NCI-H2081 (cell line): ENCODE measurements at places on chromosomes 5 and 9.

DNA sequence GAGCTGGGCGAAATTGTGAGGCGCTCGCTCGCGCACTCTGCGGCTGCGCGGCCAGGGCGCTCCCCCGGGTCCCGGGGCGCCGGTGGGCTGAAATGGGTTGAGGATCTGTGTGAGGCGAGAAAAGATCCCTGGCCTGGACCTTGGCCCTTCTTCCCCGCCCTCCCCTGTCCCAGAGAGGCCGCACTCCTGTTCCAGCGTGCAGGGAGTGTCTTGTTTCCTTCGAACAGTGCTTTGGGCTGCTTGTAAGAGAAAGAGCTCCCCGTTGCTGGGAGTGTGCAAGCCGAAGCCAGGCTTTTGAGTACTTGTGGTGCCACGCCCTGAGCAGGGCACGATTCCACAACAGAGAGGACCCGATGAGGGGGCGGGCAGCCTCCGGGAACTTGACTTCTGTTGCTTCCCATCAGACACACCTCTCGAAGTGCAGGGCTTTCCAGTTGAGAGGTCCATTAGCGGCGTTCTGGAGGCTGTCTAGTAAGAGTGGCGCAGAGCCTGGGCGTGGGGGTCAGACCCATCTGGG lies 535 bp downstream of the DOLPP1 start:
- DNase-seq, result no peak

GRCh38 chr9:135286961-135287360 lies 192.6 kb upstream of the PPP1R26 start:
- no peak for DNase-seq

- peak; percentile 13 for DNase-seq
These were observed at the start of gene TLR4 for GRCh38 chr9:117704024-117704575. Gene TLR4 (plus strand): TSS chr9:117704403. CDS start chr9:117704473, 70 bp downstream.

GRCh38 chr9:107932601-107933000 lies 443.0 kb upstream of the KLF4 start:
- no peak for DNase-seq

- no peak for DNase-seq
These were observed 209.6 kb downstream of the TTLL11 start for GRCh38 chr9:121883281-121884056.
